ENCODE measurements at places on chromosomes 2 and 18.

- DNase-seq = no peak
Observed at GRCh38 chr2:127093648-127094210, 13.2 kb downstream of the BIN1 start.

GRCh38 chr2:173058673-173059072 is 17.0 kb upstream of the MAP3K20 start:
- no peak for DNase-seq

DNA sequence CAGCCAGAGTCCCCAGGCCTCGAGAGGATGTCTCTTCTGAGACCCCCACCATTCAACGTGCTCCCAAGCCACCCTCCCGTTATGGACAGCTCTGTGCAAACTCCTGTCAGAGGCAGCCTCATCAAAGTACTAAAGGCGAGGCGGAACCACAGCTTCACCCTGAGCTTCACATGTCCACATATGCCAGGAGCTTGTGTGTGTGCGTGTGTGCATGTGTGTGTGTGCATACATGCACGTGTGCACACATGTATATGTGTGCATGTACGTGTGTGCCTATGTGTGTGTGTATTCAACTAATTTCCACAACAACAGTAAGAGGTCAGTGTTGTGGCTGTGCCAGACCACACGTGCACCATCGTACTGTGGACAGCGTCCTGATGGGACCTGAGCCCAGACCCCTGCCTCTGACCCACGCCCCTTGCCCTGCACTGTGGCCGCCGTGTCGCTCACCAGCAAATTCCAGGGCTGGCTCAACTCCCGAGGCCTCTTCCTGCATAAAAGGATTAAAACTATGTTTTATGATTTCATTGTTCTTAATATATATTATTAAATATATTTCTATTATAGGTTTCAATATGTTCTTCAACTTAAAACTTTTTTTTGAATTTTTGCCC is 444.8 kb downstream of the EIPR1 start:
- no peak for DNase-seq

DNA sequence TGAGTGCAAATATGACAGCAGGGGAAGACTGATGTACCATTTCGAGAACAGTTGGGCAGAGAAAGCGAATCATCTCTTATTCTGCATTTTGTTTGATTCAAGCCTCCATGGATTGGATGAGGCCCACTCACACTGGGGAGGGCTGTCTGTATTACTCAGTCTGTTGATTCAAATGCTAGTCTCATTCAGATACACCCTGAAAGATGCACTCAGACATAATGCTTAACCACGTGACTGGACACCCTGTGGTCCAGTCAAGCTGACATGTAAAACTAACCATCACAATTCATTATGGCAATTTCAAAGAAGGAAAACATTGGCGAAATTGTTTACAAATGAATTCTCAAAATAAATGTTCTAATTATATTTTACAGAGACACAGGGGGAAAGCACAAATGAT is 1210.2 kb downstream of the DPP10 start:
- DNase-seq = no peak

Measured in NCI-H2029 (cell line).